ENCODE measurements at places on chromosomes 4 and X.

DNA sequence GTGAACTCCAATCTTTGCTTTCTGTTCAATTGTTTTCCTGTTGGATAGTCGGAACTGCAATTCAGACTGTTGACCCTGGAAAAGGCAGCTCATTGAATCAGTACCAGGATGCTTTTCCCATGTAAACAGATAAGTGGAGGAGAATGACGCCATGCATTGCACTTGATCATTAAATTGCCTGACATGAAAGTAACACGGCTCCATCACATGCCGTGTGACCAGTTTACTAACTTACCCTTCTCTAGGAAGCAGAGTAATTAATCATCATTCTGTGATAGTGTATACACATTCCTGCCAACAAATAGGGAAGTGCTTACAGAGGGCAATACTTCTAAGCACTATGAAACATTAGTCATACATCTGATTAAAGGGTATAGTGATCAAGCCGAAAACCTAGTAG is 101.4 kb downstream of the PPARGC1A start:
- no peak for DNase-seq

GRCh38 chrX:107747596-107748161 is 27.9 kb downstream of the TSC22D3 start:
- DNase-seq, result peak; percentile 2

GRCh38 chrX:154804261-154804956 is 876 bp downstream of the MPP1 start:
- no peak for DNase-seq

- peak; percentile 59 for DNase-seq
Observed at GRCh38 chr4:52376132-52376704, 282.9 kb downstream of the USP46 start.

- DNase-seq, result peak; percentile 44
Observed at GRCh38 chr4:147096667-147097604, 151.3 kb upstream of the TTC29 start.

GRCh38 chr4:155954118-155954685 is 536 bp upstream of the CTSO start:
- DNase-seq, result no peak

DNA sequence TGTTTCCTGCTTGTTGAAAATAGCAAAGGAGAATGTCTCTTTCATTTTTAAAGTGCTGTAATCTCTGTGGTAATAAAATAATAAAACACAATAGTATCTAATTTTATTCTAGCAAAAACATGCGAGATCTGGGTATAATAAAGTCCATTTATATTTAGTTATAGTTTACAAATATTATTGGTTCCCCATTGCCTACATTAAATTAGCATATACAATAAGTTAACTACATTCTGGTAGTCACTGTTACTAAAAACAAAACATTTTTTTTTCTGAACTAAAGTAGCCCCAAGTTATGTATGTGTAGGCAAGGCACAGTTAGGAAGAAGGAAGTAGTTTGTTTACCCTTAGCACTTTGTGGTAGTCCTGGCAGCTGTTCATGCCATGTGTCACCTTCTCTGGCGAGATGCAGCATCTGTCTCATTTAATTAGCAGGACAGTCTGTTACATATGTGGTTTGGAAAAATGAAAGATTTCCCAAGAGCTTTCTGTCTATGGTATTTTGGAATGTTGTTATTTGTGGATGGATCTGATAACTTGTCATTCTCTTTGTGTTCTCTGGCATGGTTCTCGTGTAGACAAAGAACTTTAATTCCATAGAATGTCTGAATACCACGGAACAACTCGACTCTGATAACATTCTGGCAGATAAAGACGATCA is 231.3 kb upstream of the PITX2 start:
- DNase-seq, result peak; percentile 82

DNA sequence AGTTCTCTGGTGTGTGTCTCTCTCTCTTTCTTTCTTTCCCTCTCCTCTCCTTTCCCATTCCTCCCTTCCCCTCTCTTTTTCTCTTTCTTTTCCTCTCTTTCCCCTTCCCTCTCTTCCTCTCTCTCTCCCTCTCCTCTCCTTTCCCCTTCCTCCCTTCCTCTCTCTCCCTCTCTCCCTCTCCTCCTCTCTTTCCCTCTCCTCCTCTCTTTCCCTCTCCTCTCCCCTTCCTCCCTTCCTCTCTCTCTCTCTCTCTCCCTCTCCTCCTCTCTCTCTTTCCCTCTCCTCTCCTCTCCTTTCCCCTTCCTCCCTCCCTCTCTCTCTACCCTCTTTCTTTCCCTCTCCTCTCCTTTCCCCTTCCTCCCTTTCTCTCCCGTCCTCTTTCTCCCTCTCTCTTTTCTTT is 12.4 kb upstream of the EOLA1 start:
- DNase-seq, result no peak

- DNase-seq, result peak; percentile 79
Observed at GRCh38 chrX:154748712-154749339, 2.1 kb downstream of the GAB3 start.

- DNase-seq, result no peak
Observed at GRCh38 chrX:14295426-14295825, 233.9 kb upstream of the GLRA2 start.

GRCh38 chr4:183987987-183988392 is 82.9 kb downstream of the STOX2 start:
- DNase-seq, result peak; percentile 4

DNA sequence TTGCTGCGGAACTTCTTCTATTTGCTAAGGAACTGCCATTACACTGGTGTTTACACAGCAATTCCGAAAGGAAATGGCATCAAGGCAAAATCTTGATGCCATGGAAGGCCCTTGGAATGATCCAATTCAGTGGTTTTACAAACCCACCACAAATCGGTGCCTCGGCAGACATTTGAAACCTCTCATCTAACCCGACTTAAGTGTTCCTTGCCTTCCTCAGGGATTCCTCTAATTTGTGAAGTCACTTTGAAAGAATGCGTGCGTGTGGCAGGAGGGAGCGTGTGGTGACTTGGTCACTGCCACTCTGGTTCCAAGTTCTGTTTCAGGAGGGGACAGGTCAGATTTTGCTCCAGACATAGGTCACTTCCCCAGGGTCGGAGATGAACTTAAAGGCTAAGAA is 4.8 kb downstream of the NOP14 start:
- DNase-seq, result no peak

DNA sequence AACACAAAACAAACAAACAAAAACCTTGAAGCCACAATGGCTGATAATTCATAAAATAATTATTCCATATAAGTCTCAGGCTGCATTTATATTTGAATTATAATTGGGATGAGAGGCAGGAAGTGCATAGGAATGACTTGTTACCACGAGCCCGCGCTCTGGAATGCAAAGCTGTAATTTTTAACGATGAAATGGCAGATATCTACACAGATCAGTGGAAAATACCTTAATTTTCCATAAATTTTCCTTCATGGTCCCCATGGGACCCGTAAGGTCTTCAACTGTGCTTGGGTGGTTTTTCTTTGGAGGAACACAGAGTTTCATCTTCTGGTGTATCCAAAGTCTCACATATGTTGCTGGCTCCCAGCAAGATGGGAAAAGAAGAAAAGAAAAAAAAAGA is 226.8 kb downstream of the SHOX start:
- no peak for DNase-seq

- DNase-seq, result no peak
Observed at GRCh38 chrX:48936429-48937053, 17.7 kb upstream of the PIM2 start.

DNA sequence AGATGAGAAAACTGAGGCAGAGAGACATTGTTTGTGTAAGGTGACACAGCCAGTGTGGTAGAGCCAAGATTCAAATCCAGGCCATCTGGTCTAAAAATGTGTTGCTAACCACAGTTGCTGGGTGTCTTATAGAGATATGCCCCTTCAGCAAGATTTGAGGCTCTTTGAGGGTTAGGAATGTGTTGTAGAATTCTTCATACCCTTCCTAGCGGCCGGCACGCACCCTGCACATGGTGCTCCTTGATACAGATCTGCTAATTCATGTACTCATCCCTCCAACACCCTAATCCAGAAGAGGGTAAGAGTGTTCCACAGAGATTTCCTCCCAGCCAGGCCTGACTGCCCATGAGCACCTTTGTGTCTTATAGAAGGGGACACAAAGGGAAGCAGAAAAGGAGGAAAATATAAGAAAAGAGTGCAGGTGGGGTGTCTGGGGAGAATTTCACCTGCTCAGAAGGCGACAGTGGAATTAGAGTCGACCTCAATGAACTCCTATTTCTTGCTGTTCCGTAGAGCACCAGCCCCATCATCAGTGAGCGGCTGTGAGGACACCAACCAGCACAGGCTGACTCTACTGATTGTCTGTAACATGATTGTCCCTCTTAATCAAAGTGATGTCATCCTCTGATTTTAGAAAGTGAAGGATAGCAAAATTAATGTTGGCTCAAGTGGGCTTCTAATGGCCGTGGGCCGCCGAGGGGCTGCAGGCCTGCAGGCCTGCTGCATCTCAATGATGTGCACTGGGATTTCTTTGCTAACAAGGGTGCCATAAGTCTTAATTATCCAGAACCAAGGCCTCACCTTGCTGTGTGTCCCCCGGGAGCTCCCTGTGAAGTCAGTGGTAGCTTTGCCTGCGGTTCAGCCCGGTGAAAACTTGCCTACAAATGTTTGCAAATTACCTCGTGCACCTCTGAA is 24.2 kb upstream of the SMIM20 start:
- no peak for DNase-seq

DNA sequence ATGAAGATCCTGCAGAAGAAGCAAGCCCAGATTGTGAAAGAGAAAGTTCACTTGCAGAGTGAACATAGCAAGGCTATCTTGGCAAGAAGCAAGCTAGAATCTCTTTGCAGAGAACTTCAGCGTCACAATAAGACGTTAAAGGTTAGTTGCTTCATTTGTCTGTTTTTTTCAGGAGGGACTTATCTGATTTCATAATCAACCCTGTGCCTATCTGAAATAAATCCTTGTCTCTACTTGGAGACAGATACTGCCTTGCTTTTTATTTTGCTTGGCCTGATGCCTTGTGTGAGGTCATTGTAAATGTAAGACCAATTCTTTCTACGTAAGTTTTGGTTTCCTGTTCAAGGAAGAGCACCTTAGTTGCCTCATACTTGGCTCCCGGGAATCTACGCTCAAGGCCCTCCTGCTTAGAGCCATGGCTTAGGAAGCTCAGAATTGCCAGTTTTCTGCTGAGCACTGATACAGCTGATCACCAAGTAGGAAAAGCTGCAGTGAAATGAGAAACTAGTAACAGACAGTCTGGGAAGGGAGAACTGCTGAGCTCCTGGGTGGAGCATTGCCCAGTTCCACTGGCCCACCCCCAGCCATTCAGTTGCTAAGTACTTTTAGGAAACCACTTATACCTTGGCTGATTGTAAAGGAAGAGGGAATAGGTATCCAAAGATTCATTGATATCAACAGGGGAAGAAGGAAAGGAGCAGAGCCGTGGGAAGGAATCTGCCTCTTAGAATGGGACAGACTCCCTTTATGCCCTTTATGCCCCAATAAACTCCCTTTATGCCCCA is 41.8 kb downstream of the RBBP7 start:
- DNase-seq, result no peak

- DNase-seq, result no peak
Observed at GRCh38 chrX:12825801-12826200, 34.6 kb downstream of the PRPS2 start.

GRCh38 chrX:38896724-38897298 is 95.6 kb downstream of the MID1IP1 start:
- no peak for DNase-seq

DNA sequence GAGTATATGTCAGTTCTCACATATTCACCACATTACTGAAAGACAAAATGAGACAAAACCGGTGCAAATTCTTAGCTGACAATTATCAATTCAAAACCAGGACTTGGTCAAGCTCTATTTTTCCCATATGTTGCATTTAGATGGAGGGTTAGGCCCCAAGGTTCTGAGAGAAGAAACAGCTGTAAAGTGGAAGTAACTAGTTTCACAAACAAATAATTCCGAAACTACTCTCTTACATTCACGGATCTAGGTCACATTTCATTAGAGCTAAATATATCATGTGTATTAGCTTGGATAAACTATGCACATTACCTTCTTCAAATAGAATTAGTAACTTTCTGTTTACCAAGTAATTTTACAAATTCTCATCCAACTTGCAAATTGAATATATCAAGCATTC is 3.7 kb upstream of the GABRA2 start:
- DNase-seq, result no peak

GRCh38 chr4:11312389-11312788 is 116.3 kb downstream of the HS3ST1 start:
- DNase-seq, result no peak

GRCh38 chr4:182678590-182678989 is 238.6 kb downstream of the DCTD start:
- no peak for DNase-seq

DNA sequence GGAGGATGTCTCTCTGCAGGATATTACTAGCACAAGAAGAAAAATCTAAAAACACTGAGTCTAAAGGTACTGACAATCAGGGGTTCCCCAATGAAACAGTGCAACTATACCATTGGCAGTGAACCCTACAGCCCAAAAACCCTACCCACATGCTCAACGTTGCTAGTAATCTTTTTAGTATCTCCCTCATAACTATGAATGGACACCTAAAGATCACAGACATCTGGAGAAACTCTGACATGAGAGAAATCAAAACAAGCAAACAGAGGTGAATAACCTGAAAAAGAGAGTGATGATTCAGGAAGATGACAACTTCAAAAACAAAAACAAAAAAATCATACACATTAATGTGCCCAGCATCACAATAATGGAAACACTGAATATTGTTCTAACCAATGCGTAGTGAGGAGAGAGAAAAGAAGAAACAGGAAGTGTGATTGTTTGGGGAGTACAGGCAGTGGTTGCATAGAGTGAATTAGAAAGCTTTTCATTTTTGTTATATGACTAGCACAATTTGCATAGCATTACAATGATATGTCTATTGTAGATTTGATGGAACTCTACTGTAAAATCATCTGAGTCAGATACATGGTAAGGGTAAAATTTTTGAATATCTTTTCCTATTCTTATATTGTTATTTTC is 78.9 kb upstream of the FMR1 start:
- no peak for DNase-seq

DNA sequence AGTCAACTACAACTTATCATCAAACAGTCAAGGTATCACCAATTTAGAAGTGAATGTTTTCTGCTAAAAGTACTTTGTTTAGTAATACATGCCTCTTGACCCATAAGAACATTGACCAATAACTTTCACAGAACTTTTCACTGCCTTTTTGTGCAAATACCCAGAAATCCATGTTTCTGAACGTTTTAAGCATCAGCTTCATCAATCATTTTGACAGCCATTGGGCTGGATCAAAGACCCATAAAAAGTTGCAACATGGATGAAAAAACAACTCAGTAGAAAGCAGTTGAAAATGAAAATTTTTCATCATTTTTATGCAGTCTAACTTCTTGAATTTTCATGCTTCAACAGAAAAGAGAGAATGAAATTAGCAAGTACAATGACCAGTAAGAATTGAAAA is 466.7 kb downstream of the TRAM1L1 start:
- DNase-seq, result no peak

GRCh38 chr4:121706595-121707021 is 9.8 kb upstream of the ANXA5 start:
- DNase-seq, result no peak

GRCh38 chrX:32483534-32484136 is 727.7 kb downstream of the DMD start:
- peak; percentile 61 for DNase-seq

DNA sequence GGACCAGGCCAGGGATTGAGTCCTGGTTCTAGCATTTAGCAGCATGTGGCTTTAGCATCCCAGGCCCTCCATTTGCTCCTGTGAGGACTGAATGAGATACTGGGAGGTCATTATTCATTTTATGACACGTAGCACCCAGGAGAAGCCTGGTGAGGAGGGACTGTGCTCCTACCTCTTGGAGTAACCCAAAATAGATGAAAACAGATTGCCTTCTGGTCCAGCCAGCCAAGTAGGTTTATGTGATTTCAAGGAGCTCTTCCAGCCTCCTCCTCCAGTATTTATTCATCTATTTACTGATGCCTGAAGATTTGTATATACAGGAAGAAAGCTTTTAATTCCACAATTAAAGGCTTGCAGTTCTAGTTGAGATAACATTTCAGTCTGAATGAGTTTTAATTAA is 109.3 kb downstream of the GATB start:
- no peak for DNase-seq

Data from NCI-H82 (cell line).